ENCODE measurements at places on chromosomes 11 and 22. TPM values are rescaled to one million over a fixed set of nuclear protein-coding genes. Genes with fewer than 3 reads are reported as not detected.

- no peak for DNase-seq
These were observed 781.0 kb downstream of the TBC1D22A start for GRCh38 chr22:47543447-47543846.

DNA sequence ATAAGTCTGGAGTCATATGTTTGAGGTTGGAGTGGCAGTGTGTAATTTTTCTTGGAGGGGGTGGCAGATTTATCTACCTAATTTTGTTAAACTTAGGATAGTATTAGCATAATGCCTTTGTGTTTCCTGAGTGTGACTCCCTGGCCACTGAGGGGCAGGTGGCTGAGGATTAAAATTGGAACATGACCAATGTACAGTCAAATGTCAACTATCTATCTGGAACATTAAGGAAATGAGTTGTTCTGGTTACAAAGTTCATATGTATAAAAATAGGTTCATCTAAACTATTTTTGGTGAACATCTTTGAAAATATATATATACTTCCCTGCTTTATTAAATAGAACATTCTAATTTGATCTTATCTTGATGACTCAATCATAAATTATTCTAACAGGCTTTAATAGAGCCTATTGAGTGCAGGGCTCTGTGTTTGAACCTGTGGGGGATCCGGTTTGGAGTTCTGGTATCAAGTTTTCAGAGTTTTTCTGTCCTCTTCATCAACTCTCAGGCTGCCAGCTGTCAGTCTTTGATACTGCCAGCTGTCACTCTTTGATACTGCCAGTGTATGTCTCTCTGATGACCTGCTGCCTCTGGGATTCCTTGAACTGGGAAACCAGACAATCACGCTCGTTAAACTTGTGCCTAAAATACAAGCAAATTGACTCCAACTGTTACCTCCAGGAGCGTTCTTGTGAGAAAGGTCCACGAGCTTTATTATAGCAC, 309.6 kb downstream of the METTL15 start:
- no peak for DNase-seq

DNA sequence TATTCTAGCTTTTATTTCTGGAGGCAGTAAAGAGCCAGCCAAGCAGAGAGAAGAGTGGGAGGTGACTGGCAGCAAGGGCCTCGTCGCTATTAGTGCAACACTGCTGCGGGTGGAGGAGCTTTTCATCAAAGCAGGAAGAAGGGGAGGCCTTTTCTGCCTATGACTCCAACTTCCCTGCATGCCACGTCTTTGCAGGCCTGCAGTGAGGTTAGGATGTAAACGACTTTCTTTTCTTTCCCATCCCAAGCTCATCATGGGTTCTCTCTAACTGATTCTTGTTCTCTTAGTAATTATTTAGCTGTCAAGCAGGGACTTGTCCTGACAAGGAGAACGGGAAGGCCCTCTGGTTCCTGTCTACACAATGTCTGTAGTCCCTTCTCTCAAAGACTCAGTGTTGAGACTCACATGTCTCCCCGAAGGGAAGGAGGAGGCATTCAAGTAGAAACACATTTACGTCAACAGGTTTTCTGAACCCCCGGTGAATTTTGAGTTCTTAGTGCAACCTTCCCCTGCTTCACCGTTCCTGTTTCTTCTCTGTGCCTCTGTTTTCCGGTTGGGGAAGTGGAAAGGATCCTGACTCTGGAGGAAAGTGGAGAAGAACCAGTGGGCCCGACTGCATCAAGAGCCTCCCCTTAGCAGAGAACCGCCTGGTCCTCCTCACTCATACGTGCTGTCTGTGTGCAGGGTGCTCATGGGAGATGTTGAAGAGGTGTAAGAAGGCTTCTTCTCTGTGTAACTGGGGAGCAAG, 56.9 kb downstream of the PACS1 start:
- peak; percentile 64 for DNase-seq

DNA sequence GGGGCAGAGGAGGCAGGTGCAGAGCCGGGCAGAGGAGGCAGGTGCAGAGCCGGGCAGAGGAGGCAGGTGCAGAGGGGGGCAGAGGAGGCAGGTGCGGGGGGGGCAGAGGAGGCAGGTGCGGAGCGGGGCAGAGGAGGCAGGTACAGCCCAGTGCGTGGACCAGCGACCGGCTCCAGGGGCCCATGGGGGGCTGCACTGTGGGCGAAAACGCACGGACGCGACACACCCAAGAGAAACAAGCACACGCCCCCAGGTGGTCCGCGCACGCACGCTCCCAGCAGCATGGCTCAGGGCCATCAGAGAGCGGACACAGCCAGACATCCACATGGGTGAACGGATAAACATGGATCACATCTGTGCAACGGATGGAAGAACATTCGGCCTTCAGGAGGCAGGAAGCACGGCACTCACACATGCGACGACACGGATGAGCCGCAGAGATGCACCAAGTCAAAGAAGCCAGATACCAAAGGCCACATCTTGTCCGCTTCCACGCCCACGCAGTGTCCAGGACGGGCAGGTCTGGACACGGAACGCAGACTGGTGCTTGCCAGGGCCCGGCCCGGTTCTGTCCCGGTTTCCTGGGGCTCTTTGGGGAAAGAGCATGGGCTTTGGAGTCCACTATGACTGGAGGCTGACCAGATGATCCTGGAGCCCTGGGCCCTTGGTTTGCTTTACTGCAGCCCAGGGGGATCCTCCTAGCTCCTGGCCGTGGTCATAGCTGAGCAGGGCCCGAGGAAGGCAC, 21.8 kb downstream of the OSBPL5 start:
- no peak for DNase-seq

Gene POU2AF1
- total RNA-seq = 12.4 TPM

Gene APOBEC3B
- 44.7 TPM for total RNA-seq
